T-helper 9 cell (primary cell): ENCODE measurements at places on chromosomes 5 and 9.

GRCh38 chr9:33718987-33719386, 76.4 kb upstream of the PRSS3 start:
- DNase-seq, result no peak

DNA sequence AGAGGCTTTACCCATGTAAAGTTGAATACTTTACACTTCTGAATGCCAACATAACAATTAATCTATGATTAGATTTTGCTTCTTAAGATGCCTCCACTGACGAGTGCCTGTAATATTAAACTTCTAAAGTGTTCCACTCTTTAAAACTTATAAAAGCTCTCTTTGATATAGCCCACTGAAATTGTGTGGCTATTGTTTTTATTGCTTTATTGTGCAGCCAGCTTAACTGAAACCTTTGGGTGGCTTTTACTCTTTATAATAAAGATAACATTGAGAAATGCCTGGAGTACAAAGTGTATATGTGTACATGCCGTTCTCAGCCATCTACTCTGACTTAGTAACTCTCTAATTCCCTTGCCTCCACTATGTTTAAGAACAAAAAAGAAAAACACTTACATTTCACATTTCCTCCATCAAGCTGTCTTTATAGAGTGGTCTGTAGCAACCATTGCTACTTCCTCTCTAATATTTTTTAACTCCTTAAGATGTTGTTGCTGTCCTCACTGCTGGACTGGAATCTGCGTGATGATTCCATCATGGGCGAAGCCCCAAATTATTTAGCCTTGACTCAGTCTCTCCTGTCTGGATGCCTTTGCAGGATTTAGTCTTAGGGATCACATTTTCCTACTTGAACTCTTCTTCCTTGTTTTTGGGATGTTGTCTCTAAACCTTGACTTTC, 9.1 kb downstream of the PIK3R1 start:
- DNase-seq, result no peak

GRCh38 chr9:107613321-107613720, 123.8 kb upstream of the KLF4 start:
- no peak for DNase-seq

DNA sequence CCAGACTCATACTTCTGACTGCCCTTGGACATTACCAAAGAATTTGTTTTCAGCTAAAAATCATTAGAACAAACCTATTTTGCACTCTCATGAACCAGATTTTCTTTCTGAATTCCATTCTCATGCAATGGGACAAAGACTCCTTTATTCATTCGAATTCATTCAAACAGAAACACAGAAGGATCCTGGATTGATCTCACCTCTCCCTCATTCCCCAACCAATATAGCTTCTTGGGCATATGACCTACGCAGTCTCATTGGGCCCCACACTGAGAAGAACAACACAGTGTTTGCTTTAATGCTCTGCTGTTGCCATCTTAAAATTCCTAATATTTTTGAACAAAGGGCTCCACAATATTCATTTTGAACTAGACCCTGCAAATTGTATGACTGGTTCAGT, 392.4 kb downstream of the CTNND2 start:
- no peak for DNase-seq

DNA sequence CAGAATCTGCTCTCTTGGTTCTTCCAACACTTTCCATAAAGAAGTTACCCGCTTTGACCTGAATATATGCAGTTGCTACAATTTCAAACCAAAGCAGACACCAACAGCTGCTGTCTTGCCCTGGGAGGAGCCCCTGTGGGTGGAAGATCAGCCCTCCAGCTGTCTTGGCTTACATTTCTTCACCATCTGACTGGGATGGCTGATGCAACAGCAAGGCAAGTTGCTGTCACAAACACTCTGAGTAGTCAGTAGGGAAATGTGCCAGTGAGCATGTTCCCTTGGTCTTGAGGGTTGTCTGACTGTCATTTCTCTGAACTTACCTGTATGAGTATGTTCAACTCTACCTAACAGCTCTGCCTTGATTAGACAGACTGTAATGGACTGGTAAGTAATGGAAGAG, 152.9 kb downstream of the SGCD start:
- DNase-seq, result no peak

DNA sequence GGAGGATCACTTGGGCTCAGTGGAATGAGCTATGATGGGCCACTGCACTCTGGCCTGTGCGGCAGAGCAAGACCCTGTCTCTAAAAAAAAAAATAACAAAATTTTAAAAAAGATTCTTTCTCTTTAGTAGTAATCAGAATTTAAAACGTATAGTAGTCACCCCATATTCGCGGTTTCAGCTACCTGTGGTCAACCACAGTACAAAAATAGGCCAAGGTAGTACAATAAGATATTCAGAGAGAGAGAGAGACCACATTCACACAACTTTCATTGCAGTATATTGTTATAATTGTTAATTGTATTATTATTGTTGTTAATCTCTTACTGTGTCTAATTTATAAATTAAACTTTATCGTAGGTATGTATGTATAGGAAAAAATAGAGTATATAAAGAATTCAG, 18.7 kb downstream of the INIP start:
- no peak for DNase-seq

DNA sequence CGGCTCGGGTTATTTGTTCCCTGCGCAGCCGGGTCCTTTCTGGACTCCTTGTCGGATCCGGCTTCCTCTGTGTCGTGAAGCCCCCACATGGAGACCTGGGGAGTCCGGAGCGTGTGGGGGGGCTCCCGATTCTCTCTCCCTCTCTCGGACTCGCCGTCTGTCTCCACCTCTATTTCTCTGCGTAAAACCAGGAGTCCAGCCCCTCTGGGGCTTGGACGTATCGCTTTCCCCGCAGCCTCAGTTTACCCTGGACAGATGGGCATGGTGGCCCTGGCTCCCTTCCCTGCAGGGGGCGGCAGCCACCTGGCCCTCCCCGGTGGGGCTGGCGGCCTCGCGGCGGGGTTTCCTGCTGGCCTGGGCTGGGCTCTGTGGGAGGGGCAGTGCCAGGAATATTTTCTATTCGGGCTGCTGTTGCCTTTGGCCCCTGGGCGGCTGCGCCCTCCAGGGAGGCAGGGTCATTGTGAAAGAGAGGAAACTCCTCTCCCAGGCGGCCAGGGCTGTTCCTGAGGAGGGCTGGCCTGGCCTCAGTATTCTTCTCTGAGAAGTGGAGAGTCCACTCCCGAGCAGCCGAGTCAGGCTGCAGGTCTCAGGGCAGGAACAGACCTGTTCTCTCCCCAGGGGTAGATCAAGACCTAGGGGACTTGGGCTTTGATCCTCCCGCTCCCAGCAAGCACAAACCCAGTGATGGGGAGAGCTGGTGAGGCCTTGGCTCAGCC, 665 bp downstream of the ASS1 start:
- DNase-seq, result no peak

DNA sequence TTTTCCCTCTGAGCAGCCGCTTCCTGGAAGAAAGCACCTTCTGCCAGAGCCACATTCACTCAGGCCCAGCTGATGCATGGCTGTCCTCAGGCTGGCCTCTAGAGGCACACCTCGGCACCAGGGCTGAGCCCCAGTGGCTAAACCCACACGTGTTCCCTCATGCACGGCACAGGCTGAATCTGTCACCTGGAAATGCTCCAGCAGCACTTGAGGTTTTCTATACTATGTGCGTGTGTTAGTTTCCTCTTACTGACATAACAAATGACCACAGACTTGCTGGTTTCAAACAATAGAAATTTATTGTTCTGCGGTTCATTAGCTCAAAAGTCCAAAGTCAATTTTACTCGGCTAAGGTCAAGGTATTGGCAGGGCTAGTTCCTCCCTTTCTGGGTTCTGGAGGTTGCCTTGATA, 141.4 kb downstream of the LRRC70 start:
- no peak for DNase-seq

DNA sequence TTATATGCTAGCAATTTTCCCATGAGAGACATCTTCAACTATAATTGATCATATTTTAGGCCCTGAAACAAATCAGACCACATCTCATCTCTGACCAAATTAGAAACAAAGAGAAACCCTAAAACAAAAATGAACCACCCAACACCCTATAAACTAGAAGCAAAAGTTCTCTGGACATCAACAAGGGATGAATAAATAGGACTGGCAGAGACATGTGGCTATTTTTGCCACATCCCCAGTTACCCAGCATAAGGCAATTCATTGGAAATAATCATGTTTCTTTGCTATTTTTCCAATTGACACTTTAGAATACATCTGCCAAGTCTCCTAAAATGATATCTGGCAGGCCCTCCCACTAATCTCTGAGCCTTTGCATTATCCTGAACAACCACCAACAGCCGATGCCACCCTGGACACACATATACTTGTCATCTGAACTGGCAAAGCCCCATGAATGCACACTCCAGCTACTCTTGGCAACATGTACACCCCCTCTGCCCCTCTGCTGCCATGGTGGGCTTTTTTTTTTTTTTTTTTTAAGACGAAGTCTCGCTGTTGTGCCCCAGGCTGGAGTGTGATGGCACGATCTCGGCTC, 53.5 kb upstream of the EQTN start:
- no peak for DNase-seq

- no peak for DNase-seq
Observed at GRCh38 chr5:63125862-63126261, 547.2 kb downstream of the LRRC70 start.

GRCh38 chr5:66987949-66988838, 208.4 kb downstream of the CD180 start:
- DNase-seq, result no peak

- no peak for DNase-seq
Observed at GRCh38 chr5:176680226-176680563, 32.9 kb downstream of the TSPAN17 start.

GRCh38 chr5:179869101-179869500, 10.5 kb upstream of the MRNIP start:
- DNase-seq, result no peak

GRCh38 chr9:91589101-91589553, 165.5 kb upstream of the NFIL3 start:
- no peak for DNase-seq

DNA sequence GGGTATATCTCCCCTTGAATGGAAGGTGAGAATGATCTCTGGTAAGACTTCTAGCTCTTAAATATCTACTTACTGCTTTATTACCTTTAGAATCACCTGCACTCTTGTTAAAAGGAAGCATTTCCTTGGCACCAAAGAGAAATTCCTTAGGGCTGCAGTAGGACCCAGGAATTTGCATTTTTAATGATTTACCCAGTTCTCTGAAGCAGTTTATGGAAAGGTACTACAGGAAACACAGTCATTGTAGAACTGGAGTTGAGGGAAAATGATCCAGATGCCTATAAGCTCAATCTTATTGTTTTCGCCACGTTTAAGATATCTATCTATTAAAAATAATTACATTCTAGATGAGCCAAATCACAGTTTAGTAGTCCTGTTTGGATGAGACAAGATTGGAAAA, 9.5 kb upstream of the C9 start:
- no peak for DNase-seq

DNA sequence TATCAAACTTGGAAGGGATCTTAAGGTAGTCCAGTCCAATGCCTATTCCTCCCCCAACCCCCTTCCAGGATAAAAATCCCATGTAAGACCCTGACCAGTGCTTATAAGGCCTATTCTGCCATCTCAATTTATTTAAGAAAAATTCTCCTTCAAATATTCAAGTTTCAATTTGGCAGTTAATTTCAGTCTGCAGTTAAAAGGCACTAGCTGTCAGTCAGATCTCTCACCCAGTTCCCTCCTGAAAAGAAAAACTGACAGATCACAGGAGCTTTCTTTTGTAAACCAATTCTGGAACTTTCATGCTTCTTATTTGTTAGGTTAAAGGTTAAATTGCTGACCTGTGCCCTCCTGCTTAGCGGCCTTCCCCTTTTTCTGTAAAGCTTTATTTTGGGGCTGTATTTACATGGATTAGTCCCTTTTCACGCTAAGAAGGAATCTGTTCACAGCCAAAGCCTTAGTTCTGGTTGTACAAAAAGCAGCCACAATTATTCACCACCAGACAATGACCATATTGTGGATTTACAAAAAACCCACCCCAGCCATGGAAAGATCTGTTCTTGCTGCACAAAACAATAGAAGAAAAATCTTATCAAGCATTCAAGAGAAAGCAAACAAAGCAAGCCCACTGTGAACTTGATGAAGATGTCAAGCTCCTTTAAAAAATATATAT, 68.7 kb downstream of the DENND1A start:
- no peak for DNase-seq

- DNase-seq, result no peak
Observed at GRCh38 chr9:96192710-96193109, 109.3 kb downstream of the HSD17B3 start.

DNA sequence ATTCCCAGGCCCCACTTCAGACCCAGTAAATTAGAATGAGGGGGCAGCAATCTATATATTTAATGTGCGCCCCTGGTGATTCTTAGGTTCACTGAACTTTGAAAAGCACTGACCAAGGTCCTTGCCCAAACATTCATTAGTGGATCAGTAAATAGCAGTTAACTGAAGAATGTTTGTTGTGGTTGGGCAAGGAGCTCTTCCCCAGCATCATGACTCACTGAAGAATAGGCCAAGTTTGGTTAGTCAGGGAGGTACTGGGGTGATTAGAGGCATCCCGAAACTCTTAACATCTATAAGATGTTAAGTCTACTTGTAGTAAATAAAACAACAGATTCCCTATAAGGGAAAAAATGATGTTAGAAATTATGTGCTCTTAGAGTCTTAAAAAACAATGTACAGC, 833 bp upstream of the MROH2B start:
- DNase-seq, result no peak

DNA sequence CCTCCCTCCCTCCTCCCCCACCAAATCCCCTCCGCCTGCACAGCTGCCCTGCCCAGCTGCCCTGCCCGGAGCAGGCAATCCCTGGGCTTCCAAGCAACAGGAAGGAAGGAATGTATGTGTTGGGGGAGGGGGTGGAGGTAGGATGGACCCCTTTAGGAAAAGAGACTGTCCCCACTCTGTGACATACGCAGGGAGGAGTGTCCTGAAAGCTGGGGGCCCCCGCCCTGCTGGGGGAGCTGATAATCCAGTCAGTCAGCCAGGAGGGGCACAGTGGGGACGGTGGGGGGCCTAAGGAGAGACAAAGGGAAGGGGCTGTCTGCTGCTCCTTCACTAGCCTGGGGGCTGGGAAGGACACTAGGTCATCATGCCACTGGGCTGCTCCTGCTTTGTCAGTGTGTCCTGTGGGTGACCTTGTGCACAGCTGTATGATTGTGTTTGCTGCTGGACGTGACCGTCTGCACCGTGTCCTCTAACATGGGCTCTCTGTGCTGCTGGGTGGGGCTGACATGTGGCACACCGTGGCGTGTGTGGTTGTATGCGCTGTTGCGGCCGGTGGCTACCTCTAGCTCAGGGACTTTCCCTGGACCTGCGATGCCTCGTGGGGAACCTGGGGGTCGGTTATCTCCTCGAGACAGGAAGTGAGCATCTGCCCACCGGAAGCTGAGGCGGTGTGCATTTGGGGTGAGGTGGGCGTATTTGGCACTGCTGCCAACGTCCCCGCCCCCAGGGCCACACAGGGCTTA, 3.0 kb downstream of the N4BP3 start:
- DNase-seq, result peak; percentile 70

DNA sequence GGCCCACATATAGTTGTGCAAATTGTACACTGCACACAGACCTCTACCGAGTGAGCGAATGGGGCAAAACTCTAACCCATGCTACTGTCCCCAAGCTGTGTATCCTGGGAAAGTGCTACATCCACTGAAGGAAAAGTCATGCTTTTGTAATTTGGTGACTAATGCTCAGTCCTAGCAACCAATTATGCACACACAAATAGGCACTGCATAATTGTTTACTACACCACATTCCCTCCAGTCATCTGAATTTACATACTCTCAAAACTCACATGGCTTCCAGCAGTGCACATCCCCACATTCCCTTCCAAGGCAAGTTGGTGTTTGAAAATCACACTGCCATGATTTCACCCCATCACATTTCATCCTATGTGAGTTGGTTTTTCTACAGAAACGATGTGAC, 125.9 kb upstream of the OSMR start:
- DNase-seq, result no peak
